ENCODE measurements at places on chromosomes 11 and 22.

DNA sequence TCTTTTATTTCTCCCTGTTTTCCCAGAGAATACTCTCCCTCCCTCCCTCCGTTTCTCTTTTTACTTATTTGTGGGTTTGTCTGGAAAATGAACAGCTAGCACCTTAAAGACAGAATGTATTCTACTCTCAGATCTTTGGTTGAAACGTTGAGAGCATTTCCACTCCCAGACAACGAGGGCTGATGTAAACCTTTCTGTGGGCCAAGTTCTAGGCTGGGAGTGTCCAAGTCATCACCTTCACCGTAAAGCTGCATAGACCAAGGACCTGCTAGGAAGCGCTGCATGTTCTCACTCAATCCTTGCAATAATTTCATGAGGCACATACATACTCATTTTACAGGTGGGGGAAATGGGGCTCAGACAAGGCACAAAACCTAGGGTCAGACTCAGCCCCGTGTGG lies 32.4 kb downstream of the MYH9 start:
- no peak for DNase-seq

GRCh38 chr11:123519055-123519796 lies 89.2 kb downstream of the GRAMD1B start:
- DNase-seq = no peak

DNA sequence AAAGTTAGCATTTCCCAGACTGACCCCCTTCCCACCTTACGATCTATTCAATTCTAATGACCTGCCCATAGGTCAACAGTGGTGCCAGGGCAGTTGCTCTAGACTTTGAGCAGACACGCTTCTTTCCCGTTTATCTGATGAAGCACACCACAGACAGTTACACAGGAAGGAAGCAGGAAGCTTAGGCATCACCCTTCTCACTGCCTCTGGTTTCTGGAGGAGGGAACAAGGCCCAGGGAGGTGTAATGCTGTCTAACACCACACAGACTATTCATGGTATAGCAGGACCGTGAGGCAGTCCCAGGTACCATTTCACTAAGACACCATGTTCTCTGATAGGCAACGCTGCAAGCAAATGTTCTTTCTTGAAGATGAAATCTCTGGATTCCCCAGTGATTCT lies 279.4 kb downstream of the NTM start:
- DNase-seq = no peak

GRCh38 chr11:72599325-72600117 lies 74.7 kb downstream of the PDE2A start:
- DNase-seq = no peak

DNA sequence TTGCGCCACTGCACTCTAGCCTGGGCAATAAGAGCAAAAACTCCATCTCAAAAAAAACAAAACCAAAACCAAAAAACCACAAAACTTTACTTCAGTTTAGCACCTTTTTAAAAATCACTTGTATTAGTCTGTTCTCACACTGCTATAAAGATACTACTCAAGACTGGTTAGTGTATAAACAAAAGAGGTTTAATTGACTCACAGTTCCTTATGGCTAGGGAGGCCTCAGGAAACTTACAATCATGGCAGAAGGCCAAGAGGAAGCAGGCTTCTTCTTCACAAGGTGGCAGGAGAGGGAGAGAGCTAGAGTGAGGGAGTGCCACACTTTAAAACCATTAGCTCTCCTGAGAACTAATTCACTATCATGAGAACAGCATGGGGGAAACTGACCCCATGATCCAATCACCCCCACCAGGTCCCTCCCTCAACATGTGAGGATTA lies 261.3 kb downstream of the TMEM135 start:
- no peak for DNase-seq

- DNase-seq = no peak
Observed at GRCh38 chr22:29748248-29748893, 18.4 kb downstream of the ZMAT5 start.

GRCh38 chr11:2738551-2739431 lies 39.0 kb upstream of the KCNQ1OT1 start:
- DNase-seq = no peak

- DNase-seq = no peak
Observed at GRCh38 chr11:86671531-86672006, 847 bp downstream of the ME3 start.

DNA sequence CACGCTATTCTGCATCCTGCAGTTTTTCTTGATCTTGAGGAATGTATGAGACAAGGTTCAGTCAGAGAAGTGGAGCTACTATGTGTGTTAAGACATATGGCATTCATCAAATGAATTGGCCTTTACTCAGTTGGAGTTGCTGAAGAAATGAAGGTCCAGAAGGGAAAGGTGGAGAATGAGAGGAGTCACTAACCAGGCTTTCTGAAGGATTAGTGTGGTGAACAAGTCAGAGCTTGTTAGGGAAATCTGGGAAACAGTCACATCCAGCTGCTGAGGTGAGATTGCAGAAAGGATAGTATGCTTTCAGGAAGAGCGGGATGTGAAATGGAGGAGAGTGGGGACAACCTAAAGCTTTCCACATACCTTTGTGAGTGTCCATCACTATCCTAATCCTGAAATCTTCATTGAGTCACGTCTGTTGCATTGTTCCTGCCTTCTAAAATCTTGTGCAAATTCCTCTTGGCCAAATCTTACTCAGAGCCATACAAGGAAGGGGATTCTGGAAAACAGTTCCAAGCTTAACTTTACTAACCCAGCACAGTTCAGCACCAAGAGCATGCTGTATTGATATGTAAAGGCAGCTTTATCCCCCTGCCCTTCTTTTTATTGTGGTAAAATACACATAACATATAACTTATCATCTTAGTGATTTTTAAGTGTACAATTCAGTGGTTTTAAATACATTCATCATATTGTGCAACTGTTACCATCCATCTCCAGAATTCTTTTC lies 11.4 kb upstream of the PITPNB start:
- DNase-seq = no peak

DNA sequence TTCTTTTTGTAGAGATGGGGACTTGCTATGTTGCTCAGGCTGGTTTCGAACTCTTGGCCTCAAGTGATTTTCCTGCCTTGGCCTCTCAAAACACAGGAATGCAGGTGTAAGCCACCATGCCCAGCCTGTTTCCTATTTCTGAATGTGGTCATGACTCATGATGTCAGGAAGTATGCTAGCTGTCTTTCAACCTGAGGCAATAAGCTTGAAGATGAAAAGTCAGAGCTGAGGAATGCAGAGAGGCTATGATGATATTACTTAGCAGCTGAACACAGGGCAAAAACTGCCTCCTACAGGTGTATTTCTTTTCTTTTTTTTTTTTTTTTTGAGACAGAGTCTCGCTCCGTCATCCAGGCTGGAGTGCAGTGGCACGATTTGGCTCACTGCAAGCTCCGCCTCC lies 9.0 kb upstream of the NUCB2 start:
- DNase-seq = no peak

GRCh38 chr22:49119551-49119952 lies 708.1 kb downstream of the BRD1 start:
- no peak for DNase-seq

DNA sequence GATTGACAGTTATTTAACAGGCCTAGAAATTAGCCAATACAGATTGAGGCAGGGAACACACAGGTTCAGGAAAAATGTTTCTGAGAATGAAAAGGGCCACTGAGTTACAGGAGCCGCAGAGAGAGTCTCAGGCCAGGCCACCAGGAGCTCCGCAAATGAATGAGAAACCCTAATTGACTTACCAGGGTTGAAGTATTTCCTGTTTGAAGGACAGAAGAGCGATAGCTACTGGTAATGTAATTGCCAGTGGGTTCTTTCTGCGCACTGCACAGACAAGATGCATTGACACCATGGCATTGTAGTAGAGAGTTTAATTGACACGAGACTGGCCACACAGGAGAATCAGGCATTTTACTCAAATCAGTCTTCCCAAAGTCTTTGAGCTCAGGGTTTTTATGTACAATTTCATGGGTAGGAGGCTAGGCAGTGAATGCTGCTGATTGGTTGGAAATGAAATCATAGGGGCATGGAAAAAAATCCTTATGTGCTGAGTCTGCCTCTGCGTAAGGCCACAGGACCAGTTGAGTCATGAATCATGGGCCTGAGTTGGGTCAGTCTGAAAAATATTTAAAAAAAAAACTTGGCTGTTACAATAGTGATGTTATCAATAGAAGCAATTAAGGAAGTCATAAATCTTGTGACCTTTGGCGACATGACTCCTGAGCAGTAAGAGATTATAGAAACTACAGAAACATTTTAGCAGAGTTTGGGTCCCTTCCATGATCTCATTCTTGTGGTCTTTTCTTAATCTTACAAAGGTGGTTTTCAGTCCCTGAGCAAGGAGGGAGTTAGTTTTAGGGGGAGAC lies 203.8 kb downstream of the CASP12 start:
- no peak for DNase-seq

DNA sequence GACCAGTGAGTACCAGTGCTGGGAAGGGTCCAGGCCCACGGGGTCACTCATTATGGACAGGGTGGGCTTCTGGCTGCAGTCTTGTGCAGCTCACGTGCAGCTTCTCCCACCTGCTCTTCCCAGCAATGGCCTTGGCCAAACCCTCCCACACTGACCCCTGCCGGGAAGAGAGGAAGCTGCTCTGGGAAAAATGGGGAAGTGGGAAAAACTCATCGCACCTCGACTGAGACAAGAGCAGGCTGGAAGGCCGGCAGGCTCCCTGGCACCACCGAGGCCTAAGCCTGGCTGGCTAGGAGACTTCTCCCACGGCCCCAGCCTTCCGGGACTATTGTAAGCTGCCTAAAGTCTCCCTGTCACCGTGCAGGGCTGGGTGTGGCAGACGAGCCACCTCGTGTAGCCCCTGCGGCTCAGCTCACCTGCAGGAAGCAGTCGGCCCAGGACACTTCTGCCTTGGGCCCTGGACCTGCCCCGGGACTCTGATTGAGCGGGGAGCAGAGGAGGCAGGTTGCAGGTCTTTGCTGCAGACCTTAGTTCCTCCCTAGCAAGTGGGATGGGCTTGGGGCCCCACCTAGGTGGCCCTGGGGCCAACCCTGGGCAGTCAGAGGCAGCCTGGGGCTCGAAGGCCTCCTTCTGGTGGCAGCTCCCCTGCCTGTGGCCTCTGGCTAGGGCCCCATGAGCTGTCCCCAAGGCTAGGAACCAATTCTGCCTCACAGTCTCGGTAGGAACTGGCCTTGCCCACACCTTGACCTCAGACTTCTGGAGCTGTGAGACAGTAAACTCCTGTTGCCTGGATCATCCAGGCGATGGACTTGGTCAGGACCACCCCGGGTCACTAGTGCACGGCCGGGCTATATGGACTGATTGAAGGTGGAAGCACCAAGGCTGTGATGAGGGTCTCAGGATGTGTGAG lies 23.1 kb downstream of the MRGPRG start:
- no peak for DNase-seq

DNA sequence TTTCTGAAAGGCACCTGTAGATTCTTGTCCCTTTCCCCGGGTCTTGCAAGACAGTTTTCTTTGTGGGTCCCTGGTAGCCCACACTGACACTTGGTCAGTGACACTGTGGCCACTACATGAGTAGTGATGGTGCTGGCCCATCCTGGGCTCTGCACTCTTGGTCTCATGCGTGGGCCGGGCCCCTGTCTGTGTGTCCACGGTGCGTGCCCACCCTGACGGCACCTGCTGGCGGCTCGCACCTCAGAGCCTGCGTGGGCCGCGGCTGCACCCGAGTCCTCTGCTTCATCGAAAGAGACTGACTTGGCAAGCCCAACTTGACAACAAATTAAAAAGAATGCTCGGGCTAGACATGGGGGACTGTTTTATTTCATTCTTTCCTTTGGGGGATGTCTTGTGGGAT lies 37.5 kb downstream of the ADAMTS15 start:
- DNase-seq = no peak

GRCh38 chr11:57049749-57050148 lies 61.0 kb downstream of the OR5AK2 start:
- no peak for DNase-seq

GRCh38 chr11:34869425-34869824 lies 46.8 kb downstream of the APIP start:
- DNase-seq = no peak

GRCh38 chr11:119764108-119764868 lies 35.3 kb upstream of the NECTIN1 start:
- no peak for DNase-seq

DNA sequence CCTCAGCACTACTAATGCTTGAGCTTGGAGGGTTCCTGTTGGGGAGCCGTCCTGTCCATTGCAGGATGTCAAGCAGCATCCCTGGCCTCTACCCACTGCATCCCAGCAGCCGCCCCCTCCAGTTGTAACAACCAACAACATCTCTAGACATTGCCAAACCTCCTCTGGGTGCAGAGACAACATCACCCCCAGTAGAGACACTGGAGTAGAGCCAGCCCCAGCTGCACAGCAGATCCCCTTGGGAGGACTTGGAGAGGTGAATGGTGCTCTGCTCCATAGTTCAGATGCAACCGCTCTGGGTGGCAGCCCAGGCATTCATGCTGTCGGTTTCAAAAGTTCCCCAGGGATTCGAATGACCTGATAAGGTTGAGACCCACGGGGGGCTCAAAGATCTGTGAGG lies 259.0 kb downstream of the MN1 start:
- DNase-seq = no peak

- DNase-seq = no peak
Observed at GRCh38 chr22:44538518-44539315, 40.7 kb upstream of the RTL6 start.

DNA sequence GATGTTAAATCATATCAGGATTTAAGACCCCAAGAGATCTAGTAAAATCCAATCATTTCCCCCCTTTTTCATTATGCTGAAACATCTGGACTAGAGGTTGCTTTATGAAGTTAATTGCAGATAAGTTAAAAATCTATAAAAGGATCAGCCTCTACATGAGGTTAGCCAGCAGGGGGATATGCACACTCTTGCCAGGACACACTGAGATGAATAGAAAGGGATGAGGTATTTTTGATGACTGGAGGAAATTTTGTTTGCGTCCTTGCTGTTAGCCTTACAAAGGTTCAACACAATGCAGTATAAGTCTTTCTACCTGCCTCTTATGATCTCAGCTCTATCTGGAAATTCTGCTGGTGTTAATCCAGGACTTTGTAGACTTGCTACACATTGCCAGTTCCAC lies 1034.3 kb downstream of the LRRC4C start:
- DNase-seq = no peak

DNA sequence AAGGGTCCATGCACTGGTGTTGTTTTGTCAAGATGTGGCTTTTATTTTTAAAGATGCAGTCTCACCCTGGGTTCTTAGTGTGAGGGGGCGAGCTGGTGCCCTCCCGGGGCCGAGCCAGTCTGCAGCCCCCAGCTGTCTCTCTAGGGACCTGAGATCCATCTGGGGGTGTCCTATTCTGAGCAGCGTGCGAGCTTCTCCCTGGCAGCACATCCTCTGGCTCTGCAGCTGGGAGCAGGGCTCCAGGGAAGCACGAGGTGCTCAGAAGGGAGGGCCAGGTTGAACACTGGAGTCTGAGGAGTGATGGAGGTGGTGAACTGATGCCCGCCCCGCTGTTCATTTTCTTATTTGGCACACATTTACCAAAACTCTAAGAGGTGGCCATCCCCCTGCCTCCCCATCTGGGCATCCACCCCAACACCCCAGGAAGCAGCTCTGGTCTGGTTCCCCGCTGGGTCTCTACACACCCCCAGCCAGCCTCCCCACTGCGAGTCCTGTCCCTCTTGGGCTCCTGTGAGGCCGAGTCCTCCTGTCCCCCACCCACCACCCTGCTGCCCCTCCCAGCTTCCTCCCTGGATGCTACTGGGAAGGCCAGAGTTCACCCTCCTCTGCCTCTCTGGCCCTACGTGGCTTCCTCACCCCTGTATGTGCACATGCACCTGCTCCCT lies 956.4 kb downstream of the BRD1 start:
- no peak for DNase-seq
